Right cardiac atrium (tissue), 5 donors: ENCODE measurements at places on chromosomes 13 and 19. TPM values are rescaled to one million over a fixed set of nuclear protein-coding genes. Genes with fewer than 3 reads are reported as not detected.
A peak's percentile ranks its signal among the peaks of the same experiment; 100 is the strongest.

DNA sequence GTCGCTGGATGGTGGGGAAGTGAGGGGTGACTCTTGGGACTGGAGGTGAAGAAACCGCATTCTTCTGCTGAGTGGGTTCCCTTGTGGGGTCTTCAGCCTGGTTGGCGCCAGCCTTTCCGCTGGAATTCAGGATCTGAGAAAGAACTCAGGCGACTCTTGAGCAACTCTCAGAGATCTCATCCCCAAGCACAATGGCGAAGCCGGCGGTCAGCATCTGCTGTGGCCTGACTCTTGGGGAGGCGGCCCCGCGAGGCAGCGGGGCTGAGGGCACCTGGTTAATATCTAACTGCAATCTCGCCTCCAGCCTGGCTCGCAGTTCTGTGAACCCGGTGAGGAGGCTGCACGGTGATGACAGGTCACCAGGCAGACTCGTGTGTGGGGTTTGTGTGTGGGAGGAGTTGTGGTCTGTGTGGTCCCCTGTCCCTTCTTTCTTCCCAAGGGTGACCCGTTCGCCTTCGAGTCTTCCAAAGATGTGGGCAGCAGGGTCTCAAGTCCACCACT, 883 bp downstream of the ZNF441 start:
- DNase-seq = peak; percentile 35

DNA sequence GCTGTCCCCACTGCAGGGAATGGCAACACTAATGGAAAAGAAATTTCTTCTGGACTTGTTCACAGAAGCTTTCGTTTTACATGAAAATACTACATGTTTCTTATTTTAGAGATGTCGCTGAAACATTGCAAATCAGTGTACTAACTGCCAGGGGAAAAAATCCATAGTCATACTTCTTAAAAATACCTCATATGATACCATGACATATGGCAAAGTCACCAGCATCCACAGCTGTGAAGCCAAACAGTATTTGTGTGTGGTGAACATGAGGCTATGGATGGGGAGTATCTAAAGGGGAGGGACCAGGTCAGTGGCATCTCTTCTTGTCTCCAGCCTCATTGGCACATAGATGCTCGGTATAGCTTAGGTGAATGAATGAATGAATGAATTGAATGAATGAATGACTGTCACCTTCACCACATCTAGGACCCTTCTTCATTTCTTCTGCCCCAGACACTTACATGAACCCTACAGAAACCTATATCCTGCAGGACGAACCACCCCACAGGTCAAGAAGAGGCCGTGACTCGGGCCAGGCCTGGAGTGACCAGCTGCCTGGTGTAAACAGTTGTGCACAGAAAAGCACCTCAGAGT, 14.6 kb upstream of the CD33 start:
- DNase-seq = no peak

GRCh38 chr19:43132696-43133095, 50.2 kb upstream of the PSG2 start:
- DNase-seq = no peak

Gene CD22
- 0.80 TPM for total RNA-seq

Gene ZNF44
- total RNA-seq = 13.1 TPM

DNA sequence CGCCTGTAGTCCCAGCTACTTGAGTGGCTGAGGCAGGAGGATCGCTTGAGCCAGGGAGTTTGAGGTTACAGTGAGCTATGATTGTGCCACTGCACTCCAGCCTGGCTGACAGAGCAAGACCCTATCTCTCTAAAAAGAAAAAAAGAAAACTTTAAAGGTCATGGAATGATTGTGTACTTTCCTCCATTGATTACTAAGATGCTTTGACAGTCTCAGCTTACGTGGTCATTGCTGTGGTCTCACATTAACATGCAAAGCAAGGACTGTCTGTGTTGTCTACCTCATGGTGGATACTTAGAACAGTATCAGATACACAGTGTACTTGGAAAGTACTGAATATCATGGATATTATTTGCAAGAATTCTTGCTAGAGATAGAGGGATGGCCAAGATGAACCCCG, 14.0 kb upstream of the TNFSF14 start:
- DNase-seq = no peak

DNA sequence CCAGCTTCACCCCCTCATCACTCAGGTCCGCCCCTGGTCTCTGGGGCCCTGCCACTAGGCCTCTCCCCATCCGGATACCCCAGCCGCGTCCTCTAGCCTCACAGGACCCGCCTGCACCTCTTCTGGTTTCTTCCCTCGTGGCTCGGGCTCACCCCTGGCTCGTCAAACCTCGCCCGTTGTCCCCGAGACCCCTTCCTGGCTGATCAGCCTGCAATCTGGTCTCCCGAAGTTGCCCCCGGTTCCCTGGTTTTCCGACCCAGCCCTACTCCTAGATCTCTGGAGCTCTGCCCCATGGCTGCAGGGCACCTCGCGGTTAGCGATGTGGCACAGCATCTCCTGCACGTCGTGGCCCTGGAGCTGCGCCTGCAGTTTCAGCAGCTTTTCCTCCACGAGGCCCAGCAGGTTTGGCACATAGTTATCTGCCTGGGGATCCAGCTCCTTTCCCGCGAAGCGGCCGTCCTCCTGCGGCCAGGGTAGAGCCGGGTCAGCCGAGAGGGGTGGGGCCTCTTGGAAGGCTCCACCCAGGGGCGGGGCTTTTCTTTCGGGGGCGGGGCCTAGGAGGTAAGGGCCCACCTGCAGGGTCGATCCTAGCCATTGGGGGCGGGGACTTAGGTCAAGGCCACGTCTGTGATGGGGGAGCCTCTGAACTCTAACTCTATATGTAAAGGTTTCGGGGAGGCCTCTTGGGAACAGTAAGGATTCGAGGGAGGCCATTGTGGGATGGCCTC, 2.4 kb upstream of the RGL3 start:
- peak; percentile 71 for DNase-seq

GRCh38 chr19:17703824-17704463, 15.3 kb upstream of the MAP1S start:
- peak; percentile 59 for DNase-seq

DNA sequence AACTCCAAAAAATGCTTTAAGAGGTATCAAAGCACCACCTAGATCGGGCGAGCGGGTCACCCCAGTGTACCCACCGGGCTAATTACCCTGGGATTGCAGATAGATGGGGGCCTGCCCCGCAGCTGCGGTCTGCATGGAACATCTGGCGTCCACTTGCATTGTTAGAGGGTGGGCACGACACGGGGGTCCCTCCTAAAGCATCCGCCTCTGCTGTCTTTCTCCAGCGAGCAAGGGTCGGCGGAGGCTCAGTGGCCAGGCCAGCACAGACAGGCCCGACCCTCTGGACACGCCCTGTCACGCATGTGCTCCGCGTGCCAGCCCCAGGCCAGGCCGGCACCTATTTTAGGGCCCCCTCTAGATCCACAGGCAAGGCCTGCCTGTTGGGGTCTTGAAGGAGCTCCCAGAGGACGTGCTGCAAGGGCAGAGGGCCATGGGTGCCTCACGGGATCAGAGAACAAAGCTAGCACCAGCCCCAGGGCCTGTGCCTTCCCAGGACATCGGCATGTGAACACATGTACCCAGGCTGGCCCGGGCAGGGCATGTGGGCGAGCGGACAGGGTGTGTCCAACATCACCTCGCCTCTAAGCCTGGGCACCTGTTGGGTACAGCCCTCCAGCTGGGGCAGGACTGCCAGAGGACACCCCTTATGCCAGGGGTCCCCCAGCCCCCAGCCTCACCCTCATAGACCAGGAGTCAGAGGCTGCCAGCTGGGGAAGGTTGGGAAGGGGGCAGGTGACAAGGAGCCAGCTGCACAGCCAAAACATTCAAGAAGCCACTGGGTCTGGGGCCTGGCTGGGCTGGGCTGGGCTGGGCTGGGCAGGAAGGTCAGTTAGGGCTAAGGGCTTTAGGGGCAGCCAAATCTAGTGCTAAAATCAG, 35.6 kb upstream of the NANOS3 start:
- peak; percentile 84 for DNase-seq

- DNase-seq = no peak
Measured at GRCh38 chr13:39462428-39462827, 140.6 kb downstream of the LHFPL6 start.

Gene SPINT2
- total RNA-seq = 13.9 TPM

GRCh38 chr13:98396071-98396710, 180.7 kb downstream of the STK24 start:
- no peak for DNase-seq

Gene CEACAM7
- not detected for total RNA-seq

- no peak for DNase-seq
Measured at GRCh38 chr13:77415253-77416071, 88.6 kb upstream of the MYCBP2 start.

Gene CEACAM5
- total RNA-seq = not detected

Gene LSR
- 8.9 TPM for total RNA-seq

- DNase-seq = no peak
Measured at GRCh38 chr13:78193846-78194245, 275.2 kb upstream of the EDNRB start.

Gene SWSAP1
- total RNA-seq = 1.2 TPM

- DNase-seq = no peak
Measured at GRCh38 chr13:109655206-109655600, 131.2 kb downstream of the IRS2 start.

Gene CCL25
- not detected for total RNA-seq

GRCh38 chr13:37163641-37164265, 58.3 kb upstream of the CSNK1A1L start:
- no peak for DNase-seq
